Stimulated activated CD4-positive, alpha-beta T cell treated with anti-CD3 and anti-CD28 coated beads, TNF-alpha, amount 100 ng/mL, for 4 hours (primary cell): ENCODE measurements at places on chromosomes 2 and 18.

DNA sequence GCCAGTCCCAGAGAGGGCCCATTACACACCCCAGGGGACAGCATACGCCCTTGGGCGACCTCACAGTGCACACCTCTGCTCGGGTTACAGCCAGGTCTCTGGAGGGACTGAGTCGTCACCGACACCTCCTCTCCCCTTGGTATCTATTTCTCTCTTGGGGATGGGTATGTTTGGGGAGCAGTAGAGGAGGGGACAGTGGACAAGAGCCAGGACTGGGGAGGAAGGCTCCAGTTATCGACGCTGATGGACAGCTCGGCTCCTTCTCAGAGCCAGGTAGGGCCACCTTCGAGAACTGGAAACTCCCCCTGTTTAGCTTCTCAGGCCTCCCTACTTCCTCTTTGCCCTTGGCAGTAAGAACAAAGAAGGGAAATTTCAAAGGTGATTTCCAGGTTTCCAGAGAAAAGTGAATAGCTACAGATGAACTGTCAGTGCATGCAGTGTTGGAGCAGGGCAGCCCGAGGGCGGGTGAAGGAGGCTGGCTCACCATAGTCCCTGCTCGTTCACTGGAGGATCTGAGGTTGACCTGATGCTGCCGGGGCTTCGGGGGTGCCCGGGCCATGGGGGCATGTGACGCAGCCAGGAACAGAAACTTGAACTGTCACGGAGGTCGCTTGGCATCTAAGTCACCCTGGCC lies 4.4 kb upstream of the SEMA4C start:
- no peak for DNase-seq

- DNase-seq: peak; percentile 54
These were observed 180.2 kb downstream of the RNF144A start for GRCh38 chr2:7097353-7097895.

- no peak for DNase-seq
These were observed 22.1 kb downstream of the CHCHD5 start for GRCh38 chr2:112606547-112606946.

- DNase-seq: no peak
These were observed 19.4 kb downstream of the SEPTIN10 start for GRCh38 chr2:109594246-109594885.

DNA sequence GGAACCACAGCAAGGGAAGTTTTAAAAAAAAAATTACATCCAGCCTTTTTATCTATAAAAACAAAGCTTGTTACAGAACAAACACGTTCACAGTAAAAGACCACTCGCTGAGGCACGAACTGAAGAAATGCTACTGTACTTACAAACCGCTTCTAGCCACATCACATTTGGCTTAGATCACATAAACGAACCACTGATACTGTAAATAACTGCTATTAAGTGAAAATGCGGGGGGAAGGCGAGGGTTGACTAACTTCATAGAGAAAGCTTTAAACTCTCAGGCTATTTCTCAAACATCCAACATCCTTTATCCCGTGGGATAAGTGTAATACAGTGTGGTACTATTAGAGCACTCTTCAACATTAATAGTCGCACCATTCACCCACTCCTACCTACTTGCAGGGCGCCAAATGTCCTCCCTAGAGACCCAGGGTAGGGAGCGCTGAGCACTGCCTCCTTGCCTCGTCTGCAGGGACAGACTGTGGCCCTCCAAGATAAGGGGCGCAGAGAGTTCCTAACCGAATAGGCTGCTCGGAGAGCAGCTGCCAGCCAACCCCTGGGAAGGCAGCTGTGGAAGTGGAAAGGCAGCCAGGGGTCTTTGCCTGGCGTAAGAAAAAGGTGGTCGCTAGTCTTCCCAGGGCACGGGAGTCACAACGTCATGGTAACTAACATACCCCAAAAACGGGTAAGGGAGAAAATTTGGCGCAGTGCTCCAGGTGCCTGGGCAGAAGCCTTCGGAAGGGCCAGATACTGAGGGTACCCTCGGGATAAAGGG lies 854 bp downstream of the GPR155 start:
- no peak for DNase-seq

GRCh38 chr2:12718711-12719399 lies 2.1 kb downstream of the TRIB2 start:
- DNase-seq: peak; percentile 17

DNA sequence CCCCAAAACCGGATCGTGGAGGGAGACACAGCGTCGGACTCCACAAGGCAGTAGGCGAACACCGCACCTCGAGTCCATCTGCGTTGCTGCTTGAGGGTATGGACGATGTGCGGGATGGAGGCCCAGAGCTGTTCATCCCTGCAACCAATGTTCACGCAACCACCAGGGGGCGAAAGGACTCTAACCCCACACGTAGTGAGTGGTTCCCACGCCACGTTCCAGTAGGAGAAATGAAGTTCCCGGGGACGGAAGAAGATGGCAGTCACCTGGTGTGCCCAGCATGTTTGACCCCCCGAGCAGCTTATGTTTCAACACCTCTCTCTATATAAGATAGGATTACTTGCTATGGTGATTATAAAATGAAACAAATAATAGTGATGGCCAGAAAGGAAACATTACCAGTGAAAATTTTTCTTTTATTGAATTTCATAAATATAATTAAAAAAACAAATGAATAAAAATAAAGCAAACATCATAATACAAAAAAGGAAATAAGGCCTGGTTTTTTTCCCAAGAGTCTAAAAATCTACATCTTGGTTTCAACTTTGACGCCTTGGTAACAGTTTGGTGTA lies 184.3 kb downstream of the SH3BP4 start:
- peak; percentile 24 for DNase-seq

DNA sequence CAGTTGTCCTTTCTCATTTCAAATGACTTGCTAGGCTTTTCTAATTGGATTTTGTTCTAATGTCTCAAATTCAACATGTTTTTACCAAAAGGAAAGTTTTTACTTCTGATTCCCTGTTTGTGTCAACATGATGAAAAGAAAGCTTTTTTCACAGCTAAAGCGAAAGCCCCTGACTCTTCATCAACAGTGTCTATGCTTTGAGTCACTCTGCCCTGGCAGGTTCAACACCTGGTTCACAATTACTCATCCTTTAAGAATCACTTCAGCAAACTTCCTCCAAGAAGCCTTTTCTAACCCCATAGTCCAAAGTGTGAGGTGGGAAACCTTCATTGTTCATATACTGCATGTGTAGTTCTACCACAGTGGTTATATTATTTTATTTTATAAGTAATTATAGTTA lies 7.6 kb upstream of the DSG2 start:
- DNase-seq: no peak

DNA sequence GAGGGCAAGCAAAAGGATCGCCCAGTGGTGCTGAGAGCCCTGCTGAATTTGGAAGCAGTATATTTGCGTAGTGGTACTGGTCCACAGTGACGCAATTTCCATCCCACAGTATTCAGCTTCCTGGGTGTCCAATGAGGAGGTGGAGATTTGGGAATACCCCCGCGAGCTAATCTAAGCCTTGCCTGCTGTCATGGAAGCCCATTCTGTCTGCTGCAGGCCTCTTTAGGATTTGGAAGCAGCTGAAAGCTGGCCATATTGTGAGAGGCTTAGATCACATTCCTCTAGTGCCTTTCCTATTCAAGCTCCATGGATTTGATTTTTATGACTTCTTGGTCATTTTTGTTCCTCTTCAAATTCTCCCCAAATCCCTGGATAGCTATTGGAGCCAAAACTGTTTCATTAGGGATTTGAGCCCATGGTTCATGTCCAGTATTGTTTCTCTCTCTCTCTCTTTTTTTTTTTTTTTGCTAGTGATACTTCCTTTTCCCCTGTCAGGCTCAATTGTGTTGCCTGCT lies 22.3 kb upstream of the DYNC2LI1 start:
- no peak for DNase-seq

GRCh38 chr18:73839441-73839840 lies 308.2 kb downstream of the FBXO15 start:
- DNase-seq: no peak

- no peak for DNase-seq
These were observed 92.7 kb upstream of the KLF7 start for GRCh38 chr2:207258263-207258991.

- DNase-seq: no peak
These were observed 189.3 kb downstream of the SH3RF3 start for GRCh38 chr2:109318150-109318948.

DNA sequence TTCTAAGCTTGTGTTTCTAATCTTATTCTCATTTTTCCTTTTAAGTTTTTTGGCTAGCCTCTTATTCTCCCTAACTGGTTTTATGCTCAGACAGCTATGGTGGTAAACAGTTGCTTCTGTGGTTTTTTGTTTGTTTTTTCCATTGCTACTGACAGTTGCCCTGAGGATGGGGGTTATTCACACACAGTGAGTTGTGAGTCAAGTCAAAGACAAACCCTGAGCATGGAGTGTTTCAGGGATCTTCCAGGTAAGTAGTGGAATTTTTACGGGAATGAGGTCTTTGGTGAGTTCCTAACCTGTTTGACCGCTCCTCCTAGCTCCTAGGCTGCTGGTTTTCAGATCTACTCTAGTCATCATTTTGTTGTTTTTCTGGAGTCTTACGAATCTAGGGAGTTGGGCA lies 162.8 kb downstream of the ZNF407 start:
- DNase-seq: no peak

DNA sequence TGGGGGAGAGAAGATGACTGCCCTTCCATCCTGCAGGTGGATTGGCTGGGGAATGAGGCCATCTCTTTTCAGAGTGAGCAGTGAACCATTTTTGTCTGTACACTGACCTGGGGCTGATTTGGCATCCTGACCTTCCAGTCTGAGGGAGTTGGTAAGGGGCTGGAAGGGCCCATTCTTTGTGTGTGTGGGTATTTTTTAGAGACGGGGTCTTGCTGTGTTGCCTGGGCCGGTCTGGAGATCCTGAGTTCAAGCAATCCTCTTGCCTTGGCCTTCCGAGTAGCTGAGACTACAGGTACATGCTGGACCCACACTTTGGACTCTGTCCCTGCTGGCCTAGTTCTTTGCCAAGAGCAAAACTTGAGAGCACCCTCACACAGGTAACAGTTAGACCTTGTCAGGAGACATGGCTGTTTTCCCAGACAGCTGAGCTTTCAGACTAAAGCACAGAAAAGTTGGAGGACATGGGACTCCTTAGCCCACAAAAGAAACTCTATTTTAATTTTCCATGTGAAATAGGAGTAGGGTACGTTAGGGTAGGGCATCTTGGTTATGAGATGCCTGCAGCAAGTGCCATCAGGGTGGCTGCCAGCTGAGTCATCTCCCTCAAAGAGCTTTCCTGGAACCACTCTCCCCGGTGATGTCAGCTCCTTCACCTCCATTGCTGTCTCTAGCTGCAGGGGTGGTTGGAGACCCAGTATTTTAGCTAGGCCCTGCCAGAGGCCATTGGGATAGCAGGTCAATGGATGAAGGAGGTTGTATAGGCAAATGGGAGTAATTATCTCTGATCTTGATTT lies 60.7 kb downstream of the DGKD start:
- no peak for DNase-seq

DNA sequence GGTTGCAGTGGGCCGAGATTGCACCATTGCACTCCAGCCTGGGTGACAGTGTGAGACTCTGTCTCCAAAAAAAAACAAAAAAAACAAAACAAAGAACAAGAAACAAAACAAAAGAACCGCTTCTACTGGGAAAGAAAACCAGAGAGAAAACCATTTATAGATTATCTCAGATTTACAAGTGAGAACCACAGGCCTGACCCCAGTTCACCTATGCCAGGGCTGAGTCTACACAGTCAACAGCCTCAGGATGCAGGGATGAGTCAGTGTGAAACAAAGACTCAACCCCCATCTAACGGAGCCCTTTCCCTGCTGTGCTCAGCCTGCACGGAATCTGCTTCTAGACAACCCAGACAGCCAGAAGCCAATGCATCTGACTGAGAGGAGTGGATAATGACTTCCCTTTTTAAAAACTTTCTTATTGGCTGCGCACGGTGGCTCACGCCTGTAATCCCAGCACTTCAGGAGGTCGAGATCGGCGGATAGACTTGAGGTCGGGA lies 25.5 kb upstream of the YWHAQ start:
- DNase-seq: peak; percentile 29
